ENCODE measurements at places on chromosomes 1 and 21.
A peak's percentile ranks its signal among the peaks of the same experiment; 100 is the strongest.

DNA sequence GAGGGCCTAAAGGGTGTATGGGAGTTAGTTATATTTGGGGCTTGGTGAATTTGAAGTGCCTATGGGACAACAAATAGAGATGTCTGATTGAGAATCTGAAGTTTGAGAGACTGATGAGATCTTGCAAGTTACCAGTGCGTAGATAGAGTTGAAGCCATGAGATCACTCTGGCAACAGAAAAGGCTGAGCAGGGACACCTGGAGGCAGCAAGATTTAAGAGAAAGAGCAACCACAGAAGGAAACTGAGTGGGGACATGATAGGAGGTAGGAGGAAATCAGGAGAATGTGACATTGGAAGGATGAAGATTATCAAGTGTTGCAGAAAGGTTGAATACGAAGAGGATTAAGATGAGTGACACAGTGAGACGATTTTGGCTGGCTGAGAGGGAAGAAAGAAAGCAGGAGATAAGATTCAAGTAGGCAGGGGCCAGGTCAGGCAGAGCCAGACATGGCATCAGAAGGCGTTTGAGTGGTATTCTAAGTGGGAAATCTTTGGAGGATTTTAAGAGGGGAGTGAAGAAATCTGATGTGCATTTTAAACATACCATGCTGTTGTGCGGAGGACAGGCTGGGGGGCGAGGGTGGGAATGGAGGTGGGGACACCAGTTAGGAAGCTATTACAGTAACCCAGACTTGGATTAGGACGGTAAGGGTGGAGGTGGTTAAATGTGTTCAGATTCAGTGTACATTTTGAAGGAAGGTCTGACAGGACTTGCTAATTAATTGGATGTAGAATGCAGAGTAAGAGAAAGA, 3.0 kb upstream of the MPL start:
- DNase-seq: no peak

DNA sequence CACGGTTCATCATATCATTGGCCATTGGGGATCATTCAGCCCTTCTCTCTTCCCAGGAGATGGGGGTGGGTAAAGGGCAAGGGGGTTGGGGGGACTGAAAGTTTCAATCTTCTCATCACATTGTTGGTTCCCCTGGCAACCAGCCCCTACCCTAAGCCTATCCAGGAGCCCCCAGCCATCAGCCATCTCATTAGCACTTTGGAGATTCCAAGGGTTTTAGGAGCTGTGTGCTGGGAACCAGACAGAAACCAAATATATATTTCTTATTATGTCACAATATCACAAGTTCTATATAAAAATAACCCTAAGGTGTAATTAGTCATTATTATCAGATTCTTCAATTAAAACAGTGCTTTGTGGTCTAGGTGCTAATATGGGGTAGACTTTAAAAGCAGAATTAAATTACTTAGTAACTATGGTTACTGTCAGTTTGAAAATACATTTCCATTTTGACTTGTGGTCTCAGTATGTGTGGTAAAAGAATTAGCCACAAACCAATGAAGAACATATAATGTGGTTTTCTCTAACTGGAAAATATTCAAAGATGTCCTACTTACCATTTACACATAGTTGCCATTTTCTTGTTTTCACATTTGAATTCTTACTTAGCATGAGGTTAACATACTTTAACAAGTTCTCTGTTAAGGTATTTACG, 28.1 kb downstream of the IL23R start:
- DNase-seq: no peak

DNA sequence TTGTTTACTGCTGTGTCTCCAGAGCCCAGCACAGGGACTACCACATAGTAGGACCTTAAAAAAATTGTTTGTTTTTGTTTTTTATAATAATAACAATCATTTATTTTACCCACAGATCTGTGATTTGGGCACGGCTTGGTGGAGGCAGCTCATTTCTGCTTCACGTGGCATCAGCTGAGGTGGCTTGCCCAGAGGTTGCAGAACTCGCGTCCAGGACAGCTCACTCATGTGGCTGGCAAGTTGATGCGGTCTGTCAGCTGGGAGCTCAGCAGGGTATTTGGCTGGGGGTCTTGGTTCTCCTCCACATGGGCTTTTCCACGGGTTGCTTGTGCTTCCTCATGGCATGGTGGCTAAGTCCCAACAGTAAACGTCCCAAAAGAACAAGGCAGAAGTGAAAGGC, 2.9 kb upstream of the SYNC start:
- DNase-seq: no peak

DNA sequence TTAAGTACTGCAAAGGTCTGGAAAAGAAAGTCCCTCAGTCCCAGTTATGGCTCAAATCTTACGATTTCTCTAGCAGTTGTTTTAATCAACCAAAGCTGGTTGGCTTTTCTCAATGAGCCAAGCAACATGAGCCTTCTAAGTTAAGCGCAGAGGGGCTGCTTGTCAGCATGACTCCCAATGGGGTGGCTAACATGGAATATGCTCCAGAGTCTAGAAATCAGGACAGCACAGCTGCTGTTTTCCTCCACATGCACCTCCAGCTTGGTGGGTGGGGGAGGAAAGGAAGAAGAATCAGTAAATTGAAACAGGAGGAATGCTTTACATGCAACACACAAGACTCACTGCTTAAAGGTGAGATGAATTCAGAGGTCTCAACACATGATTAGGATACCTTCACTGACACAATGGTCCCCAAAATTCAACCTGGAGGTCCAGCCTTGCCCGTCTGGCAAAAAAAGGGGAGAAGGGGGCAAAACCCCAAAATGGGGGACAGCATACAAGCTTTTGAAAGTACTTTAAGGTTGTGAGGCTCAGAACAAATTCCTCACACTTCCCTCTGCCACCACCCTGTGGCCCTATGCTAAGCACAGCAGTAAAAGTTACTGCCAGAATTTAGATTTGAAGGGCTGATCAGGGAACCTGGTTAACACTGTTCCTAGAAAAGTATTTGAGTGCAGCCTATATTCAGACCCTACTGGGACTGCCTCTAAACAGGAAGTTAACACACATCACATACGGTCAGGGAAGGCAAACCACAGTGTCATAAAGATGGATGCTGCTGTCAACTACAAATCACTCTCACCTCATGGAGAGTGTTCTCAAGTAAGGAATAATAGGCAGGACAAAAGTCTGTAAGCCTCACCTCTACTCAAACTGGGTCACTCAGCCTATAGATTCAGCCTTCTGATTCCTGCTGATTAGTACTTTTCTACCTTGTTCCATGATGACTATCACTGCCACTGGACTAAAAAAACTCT, 2.6 kb downstream of the GATAD2B start:
- DNase-seq: no peak

GRCh38 chr1:41726899-41727748, 191.6 kb downstream of the HIVEP3 start:
- no peak for DNase-seq

- no peak for DNase-seq
Measured at GRCh38 chr1:201190624-201191051, at the start of gene IGFN1. Gene IGFN1 (plus strand): TSS chr1:201190824. CDS start chr1:201193294, 2,470 bp downstream.

DNA sequence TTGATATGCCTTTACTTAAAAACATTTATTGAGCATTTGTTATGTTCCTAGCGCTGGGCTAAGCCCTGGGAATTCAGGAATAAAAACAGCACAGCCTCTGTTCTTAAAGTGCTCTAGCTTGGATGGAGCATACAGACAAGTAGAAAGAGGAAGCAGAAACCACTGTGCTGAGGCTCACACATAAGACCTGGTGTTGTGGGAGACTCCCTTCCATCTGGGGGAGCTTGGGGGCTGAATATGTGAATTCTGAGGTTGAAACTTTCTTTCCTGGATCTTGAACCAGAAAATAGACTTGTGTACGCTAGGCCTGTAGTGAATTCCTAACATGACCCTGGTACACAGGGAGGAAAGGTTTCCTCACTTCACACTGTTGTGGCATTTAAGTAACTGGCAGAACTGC, 209.9 kb downstream of the ZNF326 start:
- no peak for DNase-seq

- DNase-seq: no peak
Measured at GRCh38 chr1:56872597-56872996, 18.0 kb downstream of the C8A start.

GRCh38 chr1:43803646-43804045, 96.3 kb downstream of the ST3GAL3 start:
- no peak for DNase-seq

- DNase-seq: peak; percentile 68
Measured at GRCh38 chr1:145823565-145824498, at the start of the genes POLR3C and RNF115. Gene POLR3C (plus strand): TSS chr1:145824200. CDS start chr1:145825777, 1,577 bp downstream. Gene RNF115 (minus strand): TSS chr1:145824095. CDS start chr1:145823873, 222 bp downstream.

DNA sequence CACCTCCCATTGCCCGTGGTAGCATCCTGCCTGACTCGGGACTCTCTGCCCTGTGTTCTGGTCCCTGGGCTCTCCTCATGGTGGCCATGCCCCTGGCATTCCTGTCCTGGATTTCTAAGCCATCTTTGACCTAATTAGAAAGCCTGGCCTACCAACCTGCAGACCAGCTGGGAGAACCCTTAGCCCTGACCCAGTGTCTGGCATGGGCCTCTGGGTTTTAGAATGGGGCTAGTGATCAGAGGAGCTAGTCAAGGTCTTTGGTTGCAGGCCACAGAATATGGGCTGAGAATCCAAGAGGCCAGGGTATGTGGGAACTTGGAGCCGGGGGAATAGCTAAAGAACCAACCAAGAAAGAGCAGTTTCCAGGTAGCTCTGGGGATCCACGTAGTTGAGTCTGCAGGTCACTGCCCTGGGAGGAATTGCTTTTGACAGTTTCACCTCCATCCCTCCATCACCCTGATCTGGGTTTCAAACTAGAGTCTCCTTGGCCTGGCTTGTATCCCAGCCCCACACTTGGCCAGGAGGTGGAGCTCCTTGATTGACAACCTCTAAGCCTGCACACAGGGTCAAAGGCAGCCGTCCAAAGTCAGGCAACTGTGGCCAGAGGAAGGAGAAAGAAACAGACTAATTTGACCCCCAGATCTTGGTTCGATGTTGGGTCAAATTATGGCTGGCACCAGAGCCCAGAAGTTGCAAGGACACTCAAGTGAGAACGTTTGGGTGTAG, 54.7 kb upstream of the ABCG1 start:
- peak; percentile 42 for DNase-seq

- no peak for DNase-seq
Measured at GRCh38 chr1:42962641-42963377, 4.1 kb upstream of the SLC2A1 start.

- DNase-seq: no peak
Measured at GRCh38 chr21:44418876-44419230, 36.5 kb upstream of the LRRC3 start.

DNA sequence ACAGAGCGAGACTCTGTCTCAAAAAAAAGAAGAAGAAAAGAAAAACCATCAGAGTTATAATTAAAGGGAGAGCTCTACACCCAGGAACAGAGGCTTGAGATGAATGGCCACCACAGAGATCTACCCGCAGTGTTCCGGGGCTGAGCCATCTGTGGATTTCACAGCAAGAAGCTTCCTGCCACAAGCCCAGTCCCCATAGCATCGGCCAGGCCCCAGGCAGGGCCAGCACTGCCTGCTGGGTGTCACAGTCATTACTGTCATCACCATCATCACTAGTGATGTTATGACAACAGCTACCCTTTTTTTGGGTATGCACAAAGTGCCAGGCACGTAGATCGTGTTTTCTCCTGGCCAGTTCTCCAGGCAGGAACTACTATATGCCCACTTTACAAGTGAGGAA, 111.6 kb upstream of the VAMP3 start:
- no peak for DNase-seq

- no peak for DNase-seq
Measured at GRCh38 chr1:149884433-149885338, 14.7 kb upstream of the BOLA1 start.

GRCh38 chr1:27166929-27167328, 12.0 kb upstream of the SLC9A1 start:
- DNase-seq: no peak

DNA sequence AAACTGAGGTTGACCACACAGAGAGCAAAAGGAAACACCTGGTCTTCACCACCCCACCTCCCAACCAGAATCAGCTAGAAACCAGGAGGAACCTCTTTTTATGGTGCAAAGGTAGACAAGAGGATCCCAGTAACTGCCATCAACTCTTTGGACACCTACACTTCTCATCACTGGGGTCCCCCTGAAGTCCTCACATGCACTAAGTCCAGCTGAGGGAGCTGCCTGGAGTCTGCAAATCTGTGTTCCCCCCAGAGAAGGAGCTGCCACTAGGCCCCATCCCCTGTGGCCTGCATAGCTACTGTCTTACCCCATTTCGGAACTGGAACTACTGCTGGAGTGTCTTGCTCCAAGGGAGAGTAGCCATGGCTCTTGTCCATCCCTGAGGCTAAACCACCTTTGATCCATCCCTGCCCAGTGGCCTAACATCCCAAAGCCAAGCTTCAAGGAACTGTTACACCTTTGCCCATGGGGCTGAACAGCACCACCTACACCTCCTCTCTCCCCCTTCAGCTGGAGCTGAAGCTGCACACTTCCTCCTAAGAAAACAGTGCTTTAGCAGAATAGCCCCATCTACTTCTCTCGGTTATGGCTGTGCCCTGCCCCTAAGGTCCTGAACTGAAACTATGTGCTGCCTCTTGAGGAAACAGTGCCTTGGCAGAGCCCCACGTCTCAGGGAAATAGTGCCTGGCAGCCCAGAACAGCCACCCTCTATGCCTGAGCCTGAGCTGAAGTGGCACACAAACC, 85.4 kb upstream of the CD53 start:
- DNase-seq: no peak

GRCh38 chr21:26267389-26267788, 96.8 kb upstream of the APP start:
- DNase-seq: no peak

DNA sequence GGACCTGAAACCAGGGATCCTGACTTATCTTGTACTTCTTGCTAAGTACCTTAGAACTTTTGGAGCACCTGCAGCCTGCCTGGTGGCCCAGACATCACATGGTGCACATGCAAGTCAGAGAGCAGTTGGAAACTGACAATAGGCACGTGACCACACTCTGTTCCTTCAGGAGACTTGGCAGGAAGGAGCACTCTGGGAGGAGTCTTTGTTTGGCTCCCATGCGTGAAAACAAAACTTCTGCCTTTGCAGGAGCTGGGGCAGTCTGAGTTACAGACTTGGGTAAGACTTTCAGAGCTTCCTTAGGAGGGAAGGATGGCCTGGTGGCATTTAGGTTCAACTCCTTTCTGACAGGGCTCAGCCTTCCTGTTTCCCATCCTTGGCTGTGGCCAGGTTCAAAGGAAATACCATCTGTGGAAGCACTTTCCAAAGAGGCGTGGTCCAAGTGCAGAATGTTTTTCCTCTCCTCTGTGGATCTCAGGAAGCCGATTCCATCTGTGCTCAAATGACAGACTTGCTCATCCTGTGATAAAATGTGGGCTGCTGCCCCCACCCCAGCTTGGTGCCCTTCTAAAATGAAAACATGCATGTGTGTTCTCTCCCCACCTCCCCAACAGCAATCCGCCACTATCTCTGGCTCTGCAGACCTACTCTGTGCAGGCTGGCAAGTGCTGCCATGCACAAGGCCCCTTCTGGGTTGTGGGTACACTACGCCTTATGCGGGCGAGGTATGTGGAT, 14.1 kb upstream of the ZNF436 start:
- no peak for DNase-seq

- DNase-seq: peak; percentile 82
Measured at GRCh38 chr21:17454315-17455027, 58.4 kb upstream of the CXADR start.

All from caudate nucleus (tissue), 63 donors.